Left lung (tissue), 14 donors: ENCODE measurements at places on chromosomes 13 and 19. TPM values are rescaled to one million over a fixed set of nuclear protein-coding genes. Genes with fewer than 3 reads are reported as not detected.

GRCh38 chr13:73059460-73060250, 850 bp downstream of the KLF5 start:
- peak overlapping the region; percentile 88 for H3K27ac ChIP-seq
- H3K4me1 ChIP-seq: peaks cover 32% of the 10 kb centered on the region
- peak overlapping the region; percentile 75 for H3K4me3 ChIP-seq
- no peaks in the 10 kb centered on the region for H3K36me3 ChIP-seq
- peaks cover 10% of the 10 kb centered on the region for H3K27me3 ChIP-seq

- peaks cover 100% of the 10 kb centered on the region for H3K36me3 ChIP-seq
- H3K27me3 ChIP-seq: no peaks in the 10 kb centered on the region
- no peak overlapping the region for H3K27ac ChIP-seq
- no peak for DNase-seq
- H3K4me1 ChIP-seq: peaks cover 11% of the 10 kb centered on the region
- H3K4me3 ChIP-seq: no peak overlapping the region
Observed at GRCh38 chr19:38713227-38713649, 31.0 kb downstream of the CAPN12 start.

- H3K36me3 ChIP-seq: no peaks in the 10 kb centered on the region
- DNase-seq: no peak
- H3K4me3 ChIP-seq: no peak overlapping the region
- peaks cover 3% of the 10 kb centered on the region for H3K4me1 ChIP-seq
- H3K27ac ChIP-seq: no peak overlapping the region
Observed at GRCh38 chr13:35995136-35995535, 136.0 kb downstream of the DCLK1 start.

- H3K4me3 ChIP-seq: no peak overlapping the region
- DNase-seq: no peak
- H3K36me3 ChIP-seq: no peaks in the 10 kb centered on the region
Observed at GRCh38 chr13:44686531-44686934, 110.4 kb upstream of the TSC22D1 start.

- no peak overlapping the region for H3K27ac ChIP-seq
- peaks cover 17% of the 10 kb centered on the region for H3K4me1 ChIP-seq
- H3K27me3 ChIP-seq: no peaks in the 10 kb centered on the region
- peaks cover 10% of the 10 kb centered on the region for H3K36me3 ChIP-seq
- DNase-seq: no peak
- H3K4me3 ChIP-seq: no peak overlapping the region
Observed at GRCh38 chr13:49569993-49570689, 15.2 kb downstream of the RCBTB1 start.

GRCh38 chr13:32822771-32823170, 193.5 kb upstream of the KL start:
- H3K4me3 ChIP-seq: no peak overlapping the region
- H3K27me3 ChIP-seq: no peaks in the 10 kb centered on the region
- no peaks in the 10 kb centered on the region for H3K4me1 ChIP-seq

GRCh38 chr19:42275517-42275916, 6.5 kb downstream of the CIC start:
- H3K4me3 ChIP-seq: no peak overlapping the region
- peaks cover 43% of the 10 kb centered on the region for H3K4me1 ChIP-seq
- no peak overlapping the region for H3K27ac ChIP-seq
- H3K27me3 ChIP-seq: no peaks in the 10 kb centered on the region

- H3K4me3 ChIP-seq: no peak overlapping the region
- H3K36me3 ChIP-seq: peaks cover 30% of the 10 kb centered on the region
- no peak for DNase-seq
- no peak overlapping the region for H3K27ac ChIP-seq
- no peaks in the 10 kb centered on the region for H3K4me1 ChIP-seq
Observed at GRCh38 chr19:38812009-38812840, 520 bp downstream of the LGALS4 start.

DNA sequence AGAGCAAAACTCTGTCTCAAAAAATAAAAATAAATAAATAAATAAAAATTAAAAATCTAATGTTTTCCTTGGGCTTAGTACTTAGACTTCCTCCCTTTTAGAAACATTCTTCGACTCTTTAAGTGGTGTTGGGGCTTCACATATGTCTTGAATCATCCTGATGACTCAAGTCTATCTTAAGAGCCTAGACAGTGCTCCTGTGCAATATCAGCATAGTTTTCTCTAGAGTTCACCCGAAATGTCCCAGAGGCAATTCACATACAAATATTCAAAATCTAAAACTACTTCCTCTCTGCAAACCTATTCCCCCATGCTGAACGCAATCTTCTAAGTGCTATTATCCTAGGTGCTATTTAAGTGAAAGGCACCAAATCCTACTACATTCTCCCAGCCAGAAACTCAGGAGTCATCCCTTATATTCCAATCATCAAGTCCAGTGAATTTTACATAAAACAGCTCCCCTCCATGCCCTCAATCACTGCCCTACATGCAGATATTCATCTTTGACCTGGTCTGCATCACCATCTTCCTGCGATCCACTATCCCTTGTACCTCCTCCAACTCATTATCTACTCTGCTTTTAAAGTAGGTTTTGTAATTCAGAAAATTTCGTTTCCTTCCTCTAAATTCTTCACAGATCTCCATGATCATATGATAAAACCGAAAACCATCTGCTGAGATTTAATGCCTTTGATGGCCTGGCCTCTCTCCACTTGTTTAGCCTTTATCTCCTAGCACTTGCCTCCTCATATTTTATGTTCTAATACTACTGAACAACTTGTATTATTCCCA, 102.7 kb downstream of the ELF1 start:
- H3K4me1 ChIP-seq: no peaks in the 10 kb centered on the region
- H3K36me3 ChIP-seq: no peaks in the 10 kb centered on the region
- H3K27ac ChIP-seq: no peak overlapping the region
- no peak overlapping the region for H3K4me3 ChIP-seq
- no peaks in the 10 kb centered on the region for H3K27me3 ChIP-seq

- peaks cover 4% of the 10 kb centered on the region for H3K4me1 ChIP-seq
- no peak overlapping the region for H3K27ac ChIP-seq
- H3K27me3 ChIP-seq: peaks cover 16% of the 10 kb centered on the region
- DNase-seq: no peak
Observed at GRCh38 chr19:50820549-50821247, 2.9 kb downstream of the KLK1 start.

DNA sequence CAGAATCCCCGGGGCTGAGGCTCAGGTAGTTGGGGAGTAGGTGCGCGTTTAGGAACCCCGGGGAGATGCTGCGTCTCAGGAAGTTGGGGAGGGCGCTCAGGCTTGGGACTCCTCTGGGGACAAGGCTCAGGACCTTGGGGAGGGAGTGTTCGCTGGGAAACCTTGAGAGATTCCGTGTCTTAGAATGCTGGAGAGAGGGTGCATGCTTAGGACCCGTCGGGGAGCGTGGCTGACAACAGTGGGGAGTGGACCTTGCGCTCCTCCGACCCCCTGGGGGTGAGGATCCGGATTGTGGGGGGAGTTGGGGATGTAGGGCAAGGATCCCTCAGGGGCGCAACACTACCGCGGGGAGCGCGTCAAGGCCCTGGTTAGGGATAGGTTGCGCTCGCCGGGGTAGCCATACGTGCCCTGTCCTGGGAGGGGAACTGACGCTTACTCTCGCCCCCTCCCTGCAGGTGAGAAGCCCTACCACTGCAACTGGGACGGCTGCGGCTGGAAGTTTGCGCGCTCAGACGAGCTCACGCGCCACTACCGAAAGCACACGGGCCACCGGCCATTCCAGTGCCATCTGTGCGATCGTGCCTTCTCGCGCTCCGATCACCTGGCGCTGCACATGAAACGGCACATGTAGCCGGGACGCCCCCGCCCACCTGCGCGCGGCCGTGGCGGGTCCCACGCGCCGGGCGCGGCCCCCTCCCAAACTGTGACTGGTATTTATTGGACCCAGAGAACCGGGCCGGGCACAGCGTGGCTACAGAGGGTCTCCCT, 2.0 kb downstream of the KLF2 start:
- H3K36me3 ChIP-seq: peaks cover 28% of the 10 kb centered on the region
- H3K4me3 ChIP-seq: peak overlapping the region; percentile 77
- H3K27me3 ChIP-seq: no peaks in the 10 kb centered on the region
- peak; percentile 79 for DNase-seq
- H3K4me1 ChIP-seq: peaks cover 62% of the 10 kb centered on the region

- no peaks in the 10 kb centered on the region for H3K4me1 ChIP-seq
- H3K27me3 ChIP-seq: peaks cover 11% of the 10 kb centered on the region
- no peaks in the 10 kb centered on the region for H3K36me3 ChIP-seq
Observed at GRCh38 chr19:28424077-28424476, 788.9 kb downstream of the UQCRFS1 start.

DNA sequence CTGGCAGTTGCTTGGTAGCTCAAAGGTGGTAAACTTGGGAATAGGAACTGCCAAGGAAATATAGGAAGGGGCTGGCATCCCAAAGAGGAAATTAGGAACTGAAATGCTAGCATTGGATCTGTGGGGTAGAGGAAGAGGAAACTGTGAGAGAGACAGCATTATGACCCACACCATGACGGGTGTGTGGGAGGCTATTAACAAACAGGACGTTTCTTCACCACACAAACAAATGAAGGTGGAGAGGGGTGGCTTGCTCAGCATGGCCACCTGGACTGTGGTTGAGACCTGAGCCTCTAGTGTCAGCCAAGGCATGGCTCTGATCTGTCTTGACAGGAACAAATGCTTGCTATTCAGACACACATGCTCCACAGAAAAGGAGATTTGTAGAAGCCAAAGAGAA, 178.2 kb downstream of the B3GLCT start:
- H3K4me3 ChIP-seq: no peak overlapping the region
- no peaks in the 10 kb centered on the region for H3K4me1 ChIP-seq
- no peaks in the 10 kb centered on the region for H3K36me3 ChIP-seq
- no peak for DNase-seq
- no peaks in the 10 kb centered on the region for H3K27me3 ChIP-seq

GRCh38 chr13:89610331-89610730, 1737.2 kb upstream of the MIR17HG start:
- no peaks in the 10 kb centered on the region for H3K27me3 ChIP-seq
- no peaks in the 10 kb centered on the region for H3K4me1 ChIP-seq
- no peaks in the 10 kb centered on the region for H3K36me3 ChIP-seq

- no peaks in the 10 kb centered on the region for H3K27me3 ChIP-seq
- no peak overlapping the region for H3K4me3 ChIP-seq
- H3K27ac ChIP-seq: no peak overlapping the region
- no peak for DNase-seq
- H3K4me1 ChIP-seq: no peaks in the 10 kb centered on the region
Observed at GRCh38 chr19:42295342-42295741, 6.6 kb upstream of the PRR19 start.

DNA sequence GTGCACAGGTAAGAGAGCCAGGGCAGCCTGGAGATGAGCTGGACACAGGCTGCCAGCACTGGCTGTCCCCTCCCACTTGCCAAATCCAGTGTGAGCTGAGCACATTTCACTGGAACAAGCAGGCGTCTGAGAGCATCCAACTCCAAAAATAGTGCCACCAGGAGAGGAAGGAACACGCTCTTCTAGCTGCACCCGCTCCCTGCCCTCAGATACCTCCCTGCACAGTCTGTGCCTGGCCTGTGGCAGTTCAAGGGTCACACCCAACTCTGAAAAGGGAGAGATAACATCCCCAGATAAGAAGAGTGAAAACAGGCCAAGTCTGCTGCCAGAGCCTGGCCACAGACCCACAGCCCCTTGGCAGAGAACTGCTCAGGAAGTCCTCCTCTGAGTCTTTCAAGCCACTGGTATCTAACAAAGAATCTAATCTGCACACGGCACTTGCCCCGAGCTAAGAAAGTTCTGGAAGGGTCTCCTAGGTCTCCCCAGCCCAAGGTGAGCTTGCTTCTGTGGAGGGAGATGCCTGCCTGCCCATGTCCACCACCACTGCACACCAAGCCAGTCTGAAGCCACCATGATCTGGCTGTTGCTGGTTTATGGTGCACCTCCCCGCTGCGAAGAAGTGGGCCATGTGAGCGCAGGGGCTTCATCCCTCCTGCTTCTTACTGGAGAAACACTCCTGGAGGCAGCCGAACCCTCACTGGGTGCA, 14.7 kb downstream of the ELL start:
- no peak for DNase-seq
- H3K4me1 ChIP-seq: peaks cover 43% of the 10 kb centered on the region
- peak overlapping the region; percentile 95 for H3K27ac ChIP-seq
- H3K4me3 ChIP-seq: no peak overlapping the region
- H3K36me3 ChIP-seq: no peaks in the 10 kb centered on the region

GRCh38 chr19:50205681-50206138, 2.3 kb downstream of the MYH14 start:
- H3K4me3 ChIP-seq: peak overlapping the region; percentile 39
- DNase-seq: peak; percentile 73
- H3K27me3 ChIP-seq: peaks cover 58% of the 10 kb centered on the region
- H3K27ac ChIP-seq: peak overlapping the region; percentile 81
- no peaks in the 10 kb centered on the region for H3K4me1 ChIP-seq

GRCh38 chr19:42132030-42132628, at the start of gene POU2F2:
TSS of gene POU2F2 (minus strand) at chr19:42132446. CDS start at chr19:42132411, 35 bp downstream.
- H3K36me3 ChIP-seq: no peaks in the 10 kb centered on the region
- DNase-seq: peak; percentile 69
- peaks cover 11% of the 10 kb centered on the region for H3K27me3 ChIP-seq
- peak within 1 kb of the TSS; percentile 49 for H3K4me3 ChIP-seq
- no peak within 1 kb of the TSS for H3K27ac ChIP-seq

DNA sequence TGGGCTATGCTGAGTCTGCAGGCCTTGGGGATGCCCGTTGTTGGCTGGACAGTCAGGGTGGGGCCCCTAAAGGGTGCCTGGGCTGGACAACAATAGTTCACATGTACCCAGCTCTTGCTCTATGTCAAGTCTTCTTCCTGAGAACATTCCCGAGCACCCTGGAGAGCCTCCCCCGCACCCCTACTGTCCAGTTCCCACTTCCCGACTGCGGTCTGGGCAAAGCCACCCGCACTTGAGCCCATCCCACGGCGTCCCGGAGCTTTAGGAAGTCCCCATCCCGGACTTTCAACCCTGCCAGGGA, 1.1 kb upstream of the MPND start:
- H3K4me3 ChIP-seq: peak overlapping the region; percentile 85
- H3K27ac ChIP-seq: peak overlapping the region; percentile 88
- no peaks in the 10 kb centered on the region for H3K36me3 ChIP-seq
- H3K4me1 ChIP-seq: peaks cover 38% of the 10 kb centered on the region
- DNase-seq: no peak

- no peak overlapping the region for H3K27ac ChIP-seq
- H3K4me1 ChIP-seq: peaks cover 49% of the 10 kb centered on the region
- no peaks in the 10 kb centered on the region for H3K36me3 ChIP-seq
- no peak overlapping the region for H3K4me3 ChIP-seq
- H3K27me3 ChIP-seq: no peaks in the 10 kb centered on the region
- no peak for DNase-seq
Observed at GRCh38 chr19:4376671-4376990, 23.7 kb downstream of the SH3GL1 start.

LRRC25 gene
- total RNA-seq: 53.7 TPM

ATP11A gene
- total RNA-seq: 457 TPM

ANKRD24 gene
- total RNA-seq: 2.1 TPM

RELB gene
- 18.7 TPM for total RNA-seq

CCDC9 gene
- total RNA-seq: 28.9 TPM

B3GNT3 gene
- total RNA-seq: 5.2 TPM

MAP2K2 gene
- 129 TPM for total RNA-seq

GFY gene
- total RNA-seq: not detected

LIPE gene
- total RNA-seq: 4.0 TPM

TNFSF9 gene
- total RNA-seq: 10.2 TPM

CEACAM1 gene
- 24.0 TPM for total RNA-seq

ZNF560 gene
- total RNA-seq: 0.13 TPM

OR7C1 gene
- total RNA-seq: 0.15 TPM

PSG6 gene
- not detected for total RNA-seq

RDH8 gene
- not detected for total RNA-seq
